ENCODE measurements at places on chromosomes 11 and 22.

GRCh38 chr11:44927174-44927661 lies 23.5 kb downstream of the TP53I11 start:
- peak; percentile 77 for DNase-seq

DNA sequence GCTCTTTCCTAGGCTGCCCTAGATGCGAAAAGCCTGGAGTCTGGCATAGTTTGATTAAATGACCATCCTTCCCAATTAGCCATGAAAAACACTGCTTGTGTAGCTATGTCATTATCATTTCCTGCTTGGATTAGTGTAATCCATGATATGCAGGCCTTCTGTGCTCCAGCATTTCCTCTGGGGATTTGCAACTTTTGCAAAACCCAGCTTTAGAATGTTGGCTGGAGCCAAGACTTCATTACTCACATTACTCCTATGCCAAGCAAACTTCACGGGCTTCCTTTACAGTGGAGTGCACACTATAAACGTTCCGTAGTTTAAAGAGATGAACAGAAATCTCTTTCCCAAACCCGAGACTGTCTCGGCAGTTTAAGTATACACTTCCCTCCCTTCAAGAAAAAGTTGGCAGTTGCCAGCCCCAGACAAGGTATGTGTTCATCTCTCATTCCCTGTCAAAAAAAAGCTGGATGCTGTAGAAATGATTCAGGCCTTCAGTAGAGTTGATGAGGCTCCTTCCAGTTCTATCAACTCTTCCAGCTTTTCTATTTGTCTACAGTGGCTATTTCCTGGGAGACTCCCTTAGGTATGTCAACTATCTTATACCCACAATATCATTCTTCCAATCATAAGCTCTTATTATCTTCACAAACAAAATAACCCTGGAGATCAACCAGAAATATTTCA lies 180.0 kb downstream of the MAML2 start:
- peak; percentile 66 for DNase-seq

DNA sequence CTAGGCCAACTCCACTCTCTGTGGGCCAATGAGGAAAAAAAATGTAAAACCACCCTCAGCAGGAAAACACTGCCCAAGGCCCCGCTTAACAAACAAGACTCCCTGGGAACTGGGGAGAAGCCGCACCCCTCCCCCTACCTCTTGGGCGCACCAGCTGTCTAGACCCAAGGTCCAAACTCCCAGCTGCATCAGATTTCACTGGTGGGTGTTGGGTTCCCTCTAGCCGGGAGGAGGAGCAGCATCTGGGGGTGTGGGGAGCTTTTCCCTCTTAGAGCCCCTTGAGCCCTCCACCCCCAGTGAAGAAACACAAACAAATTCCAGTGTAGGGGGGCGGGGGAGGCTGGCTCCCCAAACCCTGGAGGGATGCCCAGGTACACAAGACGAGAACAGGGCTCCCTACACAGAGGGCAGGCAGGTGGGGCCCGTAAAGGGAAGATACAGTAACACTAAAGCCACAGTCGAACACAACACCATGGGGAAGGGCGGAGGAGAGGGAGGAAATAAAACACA lies 64.9 kb downstream of the NECTIN1 start:
- peak; percentile 81 for DNase-seq

DNA sequence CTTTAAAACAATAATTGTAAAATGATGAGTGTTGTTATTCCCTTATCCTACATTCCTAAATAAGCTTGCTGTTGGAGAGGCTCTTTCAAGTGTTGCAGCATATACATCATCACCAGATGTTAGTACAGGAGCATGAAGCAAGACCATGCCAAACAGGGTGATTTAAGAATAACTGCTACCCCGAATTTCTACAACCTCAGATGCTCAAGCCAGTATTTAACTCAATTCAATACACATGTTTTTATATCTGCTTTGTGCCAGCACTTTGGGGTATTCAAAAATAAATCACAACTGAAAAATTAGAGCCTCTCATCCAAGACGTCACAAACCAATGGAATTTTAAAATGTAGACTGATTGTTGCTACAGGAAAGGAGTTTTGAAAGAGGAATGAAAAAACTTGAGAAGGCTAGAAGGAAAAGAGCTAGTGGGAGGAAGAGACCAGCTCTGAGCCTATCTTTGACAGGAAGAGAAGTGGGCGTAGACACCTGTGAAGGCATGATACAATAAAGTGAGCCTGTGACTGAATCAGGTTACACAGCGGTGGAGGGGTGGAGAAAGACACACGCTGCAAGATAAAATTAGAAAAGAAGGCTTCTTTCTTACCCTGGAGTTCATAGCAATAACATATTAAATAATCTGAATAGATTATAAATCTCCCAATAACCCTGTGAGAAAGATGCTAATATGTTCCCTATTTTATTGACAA lies 95.8 kb downstream of the DLG2 start:
- DNase-seq = no peak
